ENCODE measurements at places on chromosomes 6 and 20. TPM values are rescaled to one million over a fixed set of nuclear protein-coding genes. Genes with fewer than 3 reads are reported as not detected.

The CST4 gene
- total RNA-seq, result not detected

The PRPH2 gene
- total RNA-seq, result 2.2 TPM

The ADGB gene
- not detected for total RNA-seq

The PREX1 gene
- 26.0 TPM for total RNA-seq

The HSD17B8 gene
- 5.2 TPM for total RNA-seq

The GGTLC1 gene
- total RNA-seq, result not detected

The TCP11 gene
- 1.1 TPM for total RNA-seq

The ASIP gene
- total RNA-seq, result 0.32 TPM

The WDR46 gene
- total RNA-seq, result 68.6 TPM

All from hair follicle dermal papilla cell (primary cell).